NCI-H526 (cell line): ENCODE measurements at places on chromosomes 13 and 19.

- no peak for DNase-seq
These were observed 21.6 kb downstream of the SPATA13 start for GRCh38 chr13:24181991-24182702.

DNA sequence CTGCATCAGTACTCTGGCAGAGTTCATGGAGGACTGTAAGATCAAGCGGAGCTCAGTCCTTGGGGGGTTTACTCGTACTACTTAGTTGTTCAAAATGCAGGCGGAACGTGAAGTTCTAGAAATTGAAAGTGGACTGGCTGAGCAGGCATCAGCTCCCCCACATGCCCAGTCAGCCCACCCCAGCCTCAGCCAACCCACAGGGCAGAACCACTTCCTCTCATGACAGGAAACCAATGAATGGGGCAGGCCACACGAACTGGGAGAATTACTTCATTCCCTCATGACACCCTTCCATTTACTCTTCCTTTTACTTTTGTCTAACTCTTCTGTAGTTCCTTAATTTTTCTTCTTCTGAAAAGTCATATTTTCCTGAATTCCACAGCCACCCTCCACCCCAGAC is 71.9 kb downstream of the FLT1 start:
- DNase-seq: no peak

DNA sequence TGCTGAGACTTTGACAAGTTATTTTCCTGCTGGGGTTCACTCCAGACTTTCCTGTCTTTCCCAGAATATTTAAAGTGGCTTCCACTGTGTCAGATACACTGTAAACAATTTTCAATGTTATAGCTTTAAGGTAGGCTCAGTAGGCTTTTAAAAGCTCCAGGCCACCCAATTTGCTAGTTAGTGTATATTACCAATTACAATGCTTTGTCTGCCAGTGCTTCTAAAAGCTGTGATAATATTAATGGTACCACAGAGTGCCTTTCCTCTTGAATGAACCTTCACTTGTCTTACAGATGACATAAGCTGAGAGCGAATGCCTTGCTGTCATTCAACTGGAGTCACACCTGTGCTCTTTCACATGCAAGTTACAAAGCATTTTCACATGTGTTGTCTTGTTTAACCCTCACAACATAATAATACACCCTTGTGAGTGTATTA is 239.7 kb upstream of the HTR2A start:
- DNase-seq: no peak

GRCh38 chr19:19457671-19458070 is 52.2 kb downstream of the GATAD2A start:
- DNase-seq: no peak

DNA sequence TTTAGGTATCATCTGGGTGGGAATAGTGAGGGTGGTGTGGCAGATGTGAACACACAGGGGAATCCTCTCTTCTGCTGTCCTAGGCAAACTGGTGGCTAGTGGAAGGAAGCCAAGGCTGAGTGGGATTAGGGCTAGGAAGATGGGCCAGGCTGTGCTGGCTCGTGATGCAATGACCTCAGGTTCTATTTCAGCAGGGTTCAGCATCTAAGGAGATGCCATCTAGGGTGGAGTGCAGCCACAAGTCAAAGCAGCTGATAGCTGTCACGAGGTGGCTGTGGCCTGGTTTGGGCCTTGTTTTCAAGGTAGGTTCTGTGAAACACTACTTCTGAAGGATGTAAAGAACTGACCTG is 21.6 kb downstream of the ARL11 start:
- DNase-seq: no peak

- DNase-seq: no peak
These were observed 1422.1 kb downstream of the PCDH9 start for GRCh38 chr13:65808061-65808460.

GRCh38 chr19:32352241-32352630 is 6.8 kb downstream of the ZNF507 start:
- no peak for DNase-seq

DNA sequence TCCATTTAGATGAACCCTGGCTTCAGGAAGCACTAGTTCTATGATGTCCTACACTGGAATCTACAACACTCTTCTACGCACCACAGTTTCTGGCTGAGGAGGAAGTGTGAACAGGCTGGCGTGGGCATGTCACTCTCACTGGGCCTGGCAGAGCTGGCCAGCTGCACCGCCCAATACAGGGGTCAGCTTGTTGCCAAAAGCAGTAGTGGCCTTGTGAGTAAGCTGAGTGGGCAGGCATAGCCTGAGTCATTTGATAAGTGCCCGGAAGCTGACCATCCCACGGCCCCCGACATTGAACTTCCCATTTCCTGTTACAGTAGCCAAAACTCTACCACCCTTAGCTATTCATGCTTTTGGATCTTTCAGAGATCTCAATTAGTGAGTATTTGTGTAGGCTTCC is 240.9 kb upstream of the SERP2 start:
- DNase-seq: no peak

- no peak for DNase-seq
These were observed 107.7 kb upstream of the UQCRFS1 start for GRCh38 chr19:29320618-29321017.

DNA sequence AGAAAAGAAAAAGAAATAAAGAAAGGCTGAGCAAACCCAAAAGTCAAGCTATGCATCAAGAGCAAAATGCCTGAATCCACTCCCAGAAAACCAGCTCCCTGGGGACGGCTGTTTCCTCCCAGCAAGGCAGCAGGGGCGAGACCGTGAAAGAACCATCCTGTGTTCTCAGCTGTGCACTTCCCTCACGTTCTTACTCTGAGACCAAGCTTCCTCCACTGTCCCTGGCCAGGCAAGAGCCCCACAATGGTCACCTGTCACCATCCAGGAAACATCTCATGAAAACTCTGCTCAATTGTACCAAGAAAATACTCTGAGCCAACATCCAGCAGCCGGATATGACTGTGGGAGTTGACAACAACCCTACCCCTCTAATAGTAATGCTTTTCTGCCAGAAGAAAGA is 22.9 kb downstream of the RAB20 start:
- no peak for DNase-seq

DNA sequence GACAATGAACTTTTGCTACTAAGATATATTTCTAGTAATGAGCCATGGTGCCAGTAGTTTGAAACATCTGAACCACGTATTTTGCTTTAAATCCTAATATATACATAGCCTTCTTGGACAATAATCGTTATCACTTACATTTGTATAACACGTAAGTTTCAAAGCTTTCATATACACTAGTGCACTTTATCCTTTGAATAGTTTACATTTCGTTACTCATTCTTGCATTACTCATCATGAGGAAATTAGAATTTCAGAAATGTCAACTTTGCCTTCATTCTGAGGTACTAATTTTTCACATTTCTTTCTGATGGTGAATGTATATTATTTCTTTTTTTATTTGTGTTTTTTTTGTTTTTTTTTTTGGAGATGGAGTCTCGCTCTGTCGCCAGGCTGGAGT is 5.8 kb downstream of the KBTBD7 start:
- no peak for DNase-seq

DNA sequence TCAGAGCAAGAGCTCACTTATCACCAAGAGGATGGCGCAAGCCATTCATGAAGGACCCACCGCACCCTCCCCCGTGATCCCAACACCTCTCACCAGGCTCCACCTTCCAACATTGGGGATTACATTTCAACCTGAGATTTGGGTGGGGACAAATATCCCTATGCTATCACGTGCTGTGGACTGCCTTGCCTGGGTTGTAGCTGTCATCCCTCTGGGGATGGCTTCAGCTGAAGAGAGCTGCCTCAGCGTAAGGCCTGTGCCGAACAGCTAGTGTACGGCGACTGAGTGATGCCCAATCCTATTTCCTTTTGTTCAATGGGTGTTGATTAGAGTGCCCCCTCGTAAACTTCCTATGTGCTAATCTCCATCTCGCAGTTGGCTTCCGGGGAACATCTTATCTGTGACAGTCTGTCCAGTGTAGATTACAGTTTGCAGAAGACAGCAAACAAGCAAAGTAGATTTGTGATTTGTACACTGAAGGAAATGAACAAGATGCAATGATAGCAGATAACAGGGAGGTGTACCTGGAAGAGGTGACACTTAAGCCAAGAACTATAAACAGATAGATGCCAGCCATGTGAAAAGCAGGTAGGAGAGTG is 11.8 kb upstream of the RCBTB1 start:
- no peak for DNase-seq

GRCh38 chr13:108526286-108526685 is 103.1 kb upstream of the MYO16 start:
- no peak for DNase-seq

DNA sequence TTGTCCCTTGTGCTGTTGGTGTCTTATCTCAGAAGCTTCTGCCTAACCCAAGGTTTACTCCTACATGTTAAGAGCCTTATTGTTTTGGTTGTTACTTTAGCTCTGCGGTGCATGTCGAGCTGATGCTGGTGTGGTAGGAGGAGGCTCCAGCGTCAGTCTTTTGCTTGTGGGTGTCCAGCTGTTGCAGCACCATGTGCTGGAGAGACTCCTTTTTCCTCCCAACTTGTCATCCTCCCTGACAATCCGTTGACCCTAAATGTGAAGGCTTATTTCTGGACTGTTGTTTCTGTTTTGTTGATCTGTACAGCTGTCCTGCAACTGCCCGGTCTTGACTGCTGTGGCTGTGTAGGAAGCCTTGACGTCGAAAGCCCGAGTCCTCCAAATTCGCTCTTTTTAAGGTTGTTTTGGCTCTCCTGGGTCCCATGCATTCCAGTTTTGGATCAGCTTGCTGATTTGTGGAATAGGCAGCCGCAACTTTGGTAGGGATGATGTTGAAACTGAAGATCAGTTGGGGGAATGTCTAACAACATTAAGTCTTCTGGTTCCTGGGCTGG is 15.3 kb downstream of the NAXD start:
- no peak for DNase-seq

DNA sequence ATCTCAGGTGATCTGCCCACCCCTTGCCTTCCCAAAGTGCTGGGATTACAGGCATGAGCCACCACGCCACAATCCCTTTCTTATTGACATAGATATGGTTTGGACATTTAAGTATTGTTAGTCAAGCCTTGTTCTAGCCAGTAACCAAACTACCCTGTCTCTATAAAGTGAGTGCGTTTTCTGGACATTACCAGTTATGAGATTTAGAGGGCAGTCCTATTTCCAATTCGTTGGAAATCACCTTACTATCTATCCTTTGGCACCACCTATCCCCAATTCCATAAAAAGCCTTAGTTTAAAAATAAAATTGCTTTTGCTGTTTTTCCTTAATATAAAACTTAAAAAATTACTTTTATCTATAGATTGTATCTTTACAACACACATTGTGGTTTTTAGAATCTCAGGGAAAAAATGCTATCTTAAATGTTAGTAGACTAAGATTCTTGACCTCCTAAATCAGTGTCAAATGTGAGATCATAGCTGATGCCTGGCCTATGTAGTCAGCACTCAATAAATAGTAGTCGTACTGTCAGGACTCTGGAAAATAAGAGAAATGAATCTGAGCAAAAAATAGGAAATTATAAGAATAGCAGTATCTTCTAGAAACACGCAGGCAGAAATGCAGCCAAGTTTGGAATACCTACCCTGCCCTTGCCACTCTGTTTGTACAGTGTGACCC is 57.0 kb downstream of the NUFIP1 start:
- no peak for DNase-seq

- DNase-seq: no peak
These were observed 30.2 kb downstream of the COG6 start for GRCh38 chr13:39685652-39686051.
